COLO829 (cell line): ENCODE measurements at places on chromosomes 5 and 9.
A peak's percentile ranks its signal among the peaks of the same experiment; 100 is the strongest.

GRCh38 chr5:73019766-73020165 is 63.9 kb downstream of the FCHO2 start:
- no peak for DNase-seq

- no peak for DNase-seq
These were observed 183.9 kb downstream of the C9orf50 start for GRCh38 chr9:129436751-129437625.

DNA sequence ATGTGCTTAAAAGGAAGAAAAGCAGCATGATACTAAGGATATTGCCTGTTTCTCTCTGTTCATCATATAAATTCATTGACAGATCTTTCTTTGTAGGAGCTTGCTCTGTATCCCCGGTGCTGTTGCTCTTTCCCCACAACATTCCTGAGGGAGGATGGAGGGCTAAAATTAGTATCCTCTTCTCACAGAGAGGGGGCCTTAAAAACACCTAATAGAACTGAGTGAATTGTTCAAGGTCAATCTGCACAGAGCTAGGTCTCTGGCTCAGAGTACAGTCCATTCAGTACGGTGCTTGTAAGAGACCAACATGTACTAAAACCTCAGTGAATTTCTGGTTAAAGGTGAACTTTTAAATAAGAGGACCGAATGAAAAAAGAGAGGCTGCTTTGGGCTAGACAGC is 88.7 kb downstream of the PALM2AKAP2 start:
- no peak for DNase-seq

- DNase-seq: no peak
These were observed 24.7 kb downstream of the PHF2 start for GRCh38 chr9:93601063-93601462.

DNA sequence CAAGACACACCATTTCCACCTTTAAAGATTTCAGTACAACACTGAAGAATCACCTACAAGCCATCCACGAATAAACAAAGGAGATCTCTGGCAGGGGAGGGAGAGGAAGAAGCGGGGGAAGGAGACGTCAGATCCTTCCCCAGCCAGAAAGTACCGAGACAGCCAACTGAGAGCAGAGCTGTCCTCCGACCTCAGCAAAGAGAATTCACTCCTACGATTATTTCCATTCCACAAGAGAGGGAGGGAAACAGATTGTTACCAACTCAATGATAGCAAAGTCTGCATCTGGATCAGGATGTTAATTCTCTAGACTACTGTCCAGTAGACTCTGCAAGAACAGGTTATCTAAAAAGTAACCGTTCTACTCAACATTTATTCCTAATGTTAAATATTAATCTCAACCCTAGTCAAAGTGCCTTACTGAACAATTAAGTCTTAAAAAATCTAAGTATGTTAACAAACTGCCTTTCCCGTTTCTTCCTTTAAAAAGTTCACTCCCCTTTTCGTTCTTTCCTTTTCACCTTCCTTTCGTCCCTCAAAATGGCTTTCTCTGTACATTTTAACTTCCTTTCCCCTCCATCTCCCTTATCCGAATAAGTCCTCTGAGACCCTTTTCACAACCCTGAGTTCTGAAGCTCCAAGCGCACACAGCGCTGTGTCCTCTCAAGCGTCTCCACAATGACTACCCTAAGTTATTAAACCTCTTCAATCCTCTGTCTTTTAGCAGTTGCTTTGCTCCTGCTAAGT is 1.4 kb downstream of the CHD1 start:
- DNase-seq: no peak

- DNase-seq: peak; percentile 51
These were observed 238.7 kb downstream of the EFNA5 start for GRCh38 chr5:107431998-107432397.

DNA sequence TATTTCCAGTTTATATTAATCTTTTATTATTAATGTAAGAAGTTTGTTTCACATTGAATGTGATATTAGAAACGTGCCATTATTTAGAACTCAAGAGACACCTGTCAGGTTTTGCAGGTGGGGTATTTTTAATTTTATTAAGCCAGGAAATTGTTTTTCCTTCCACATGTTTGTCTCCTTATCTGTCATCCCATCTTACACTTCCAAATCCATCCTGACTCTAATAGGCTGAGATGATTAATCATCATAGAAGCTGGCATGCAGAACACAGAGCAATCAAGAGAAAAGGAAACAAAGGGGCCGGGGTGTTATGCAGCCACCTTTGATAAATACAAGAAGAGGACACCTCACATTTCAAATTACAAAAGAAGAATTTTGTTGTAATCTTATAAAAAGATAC is 506.5 kb downstream of the ISL1 start:
- DNase-seq: no peak

- no peak for DNase-seq
These were observed 507.4 kb upstream of the SMC2 start for GRCh38 chr9:103586721-103587120.

GRCh38 chr9:93316726-93317494 is 133.0 kb downstream of the WNK2 start:
- DNase-seq: no peak

DNA sequence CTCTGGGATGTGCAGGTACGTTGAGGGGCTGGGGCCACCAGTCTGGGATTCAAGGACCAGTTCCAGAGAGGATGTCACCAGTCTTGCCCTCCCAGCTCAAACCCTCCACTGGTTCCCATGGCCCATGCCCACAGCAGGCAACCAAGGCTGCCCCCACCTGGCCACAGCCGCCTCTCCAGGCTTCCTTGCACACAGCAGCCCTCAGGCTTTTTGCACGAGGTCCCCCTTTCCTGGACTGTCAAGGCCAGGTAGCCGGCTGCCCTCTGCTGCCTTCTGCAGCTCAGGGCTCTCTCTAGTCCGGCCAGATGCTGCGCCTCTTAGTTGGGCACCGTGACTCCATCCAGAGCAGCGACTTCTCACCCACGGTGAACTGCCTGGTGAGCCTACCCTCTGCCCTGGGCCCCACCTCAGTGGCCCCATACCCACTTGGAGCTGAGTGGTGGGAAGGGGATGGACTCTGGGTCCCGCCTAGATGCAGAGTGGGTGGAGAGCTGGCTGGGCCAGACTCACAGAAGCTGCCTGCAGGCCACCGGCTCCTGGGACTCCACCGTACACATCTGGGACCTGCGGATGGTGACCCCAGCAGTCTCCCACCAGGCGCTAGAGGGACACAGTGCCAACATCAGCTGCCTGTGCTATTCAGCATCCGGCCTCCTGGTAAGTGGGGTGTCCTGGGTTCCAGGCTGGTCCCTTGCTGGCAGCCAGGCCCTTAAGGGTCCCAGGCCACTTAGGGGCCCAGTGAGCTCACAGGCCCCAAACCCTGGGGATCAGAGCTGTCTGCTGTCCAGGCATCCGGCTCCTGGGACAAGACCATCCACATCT is 2.9 kb downstream of the WDR38 start:
- no peak for DNase-seq

GRCh38 chr5:95114305-95114704 is 170.6 kb downstream of the MCTP1 start:
- no peak for DNase-seq

- DNase-seq: no peak
These were observed 47.3 kb upstream of the COL5A1 start for GRCh38 chr9:134594078-134594941.

DNA sequence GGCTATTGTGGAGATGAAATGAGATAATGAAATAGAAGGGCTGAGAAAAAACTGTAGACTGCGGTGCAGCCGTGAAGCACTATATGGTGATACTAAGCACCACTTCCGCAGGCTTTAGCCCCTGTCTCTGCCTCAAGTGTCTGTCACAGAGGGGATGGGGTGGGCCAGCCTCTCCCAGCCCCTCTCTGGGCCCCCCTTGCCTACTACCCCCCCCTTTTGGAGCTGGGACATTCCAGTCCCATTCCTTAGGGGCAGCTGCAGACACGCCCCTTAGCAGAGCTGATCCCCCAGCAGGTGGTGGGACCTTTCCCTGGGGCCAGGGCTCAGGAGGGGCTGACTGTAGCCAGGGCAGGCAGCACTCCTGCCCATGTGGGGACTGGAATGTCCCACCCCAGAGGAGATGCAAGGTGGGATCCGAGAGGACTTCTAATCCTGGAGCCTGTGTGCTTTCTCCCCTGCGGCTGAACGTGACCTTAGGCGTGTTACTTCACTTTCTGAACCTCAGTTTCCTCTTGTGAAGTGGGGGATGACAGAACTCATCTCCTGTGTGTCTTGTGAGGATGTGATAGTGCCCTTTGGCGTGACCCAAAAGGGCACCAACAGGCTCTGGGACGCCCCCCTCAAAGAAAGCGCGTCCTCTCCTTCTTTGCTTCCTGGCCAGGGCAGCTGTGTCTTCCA is 1.9 kb downstream of the N4BP3 start:
- DNase-seq: no peak

DNA sequence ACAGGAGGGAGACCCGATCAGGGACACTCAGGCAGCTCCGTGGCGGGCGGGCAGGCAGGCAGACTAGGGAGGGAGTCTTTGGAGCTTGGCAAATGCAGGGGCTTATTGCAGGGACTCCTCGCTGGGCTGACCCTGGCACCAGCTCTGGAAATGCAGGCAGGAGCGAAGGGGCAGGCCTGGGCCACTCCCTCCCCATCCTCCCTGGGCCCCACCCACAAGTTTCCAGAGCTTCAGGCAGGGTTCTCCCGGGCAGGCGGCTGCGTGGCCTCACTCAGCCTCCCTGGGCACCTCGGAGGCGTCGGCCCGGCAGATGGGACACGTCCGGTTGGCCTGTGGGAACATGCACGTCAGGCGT is 8.5 kb downstream of the RNF44 start:
- no peak for DNase-seq

- DNase-seq: no peak
These were observed 18.3 kb downstream of the UGCG start for GRCh38 chr9:111914749-111915424.

DNA sequence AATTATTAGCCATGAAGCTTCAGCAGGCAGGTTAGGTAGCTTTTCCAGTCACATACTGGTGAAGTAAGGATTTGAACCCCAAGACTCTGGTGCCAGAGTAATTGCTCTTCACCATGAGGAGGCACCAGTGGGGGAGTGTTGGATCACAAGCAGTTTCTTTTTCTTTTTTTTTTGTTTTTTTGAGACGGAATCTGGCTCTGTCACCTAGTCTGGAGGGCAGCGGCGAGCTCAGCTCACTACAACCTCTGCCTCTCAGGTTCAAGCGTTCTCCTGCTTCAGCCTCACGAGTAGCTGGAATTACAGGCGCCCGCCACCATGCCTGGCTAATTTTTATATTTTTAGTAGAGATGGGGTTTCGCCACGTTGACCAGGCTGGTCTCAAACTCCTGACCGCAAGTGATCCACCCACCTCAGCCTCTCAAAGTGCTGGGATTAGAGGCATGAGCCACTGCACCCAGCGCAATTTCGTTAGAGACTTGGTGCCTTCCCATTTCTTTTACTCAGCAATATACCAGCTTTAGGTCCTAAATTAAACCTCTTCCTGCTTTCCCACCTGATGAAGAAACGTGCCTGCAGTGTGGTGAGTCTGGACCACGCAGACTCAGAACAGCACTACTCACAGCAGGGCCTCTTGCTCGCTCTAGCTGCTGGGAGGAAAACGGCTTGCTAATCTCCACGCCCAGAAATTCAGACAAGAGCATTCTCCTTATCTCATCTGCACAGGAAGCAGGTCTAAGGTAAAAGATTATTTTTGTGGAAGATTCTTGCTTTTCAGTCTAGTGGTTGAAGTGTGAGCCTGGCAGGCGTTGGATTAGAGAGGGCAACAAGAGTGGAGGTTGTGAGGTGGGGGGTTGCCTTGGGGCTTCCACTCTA is at the start of gene S100Z:
Gene S100Z (plus strand): TSS at position 596 of the 873 bp plus-strand sequence. CDS start 25,346 bp downstream, outside the sequence.
- no peak for DNase-seq

DNA sequence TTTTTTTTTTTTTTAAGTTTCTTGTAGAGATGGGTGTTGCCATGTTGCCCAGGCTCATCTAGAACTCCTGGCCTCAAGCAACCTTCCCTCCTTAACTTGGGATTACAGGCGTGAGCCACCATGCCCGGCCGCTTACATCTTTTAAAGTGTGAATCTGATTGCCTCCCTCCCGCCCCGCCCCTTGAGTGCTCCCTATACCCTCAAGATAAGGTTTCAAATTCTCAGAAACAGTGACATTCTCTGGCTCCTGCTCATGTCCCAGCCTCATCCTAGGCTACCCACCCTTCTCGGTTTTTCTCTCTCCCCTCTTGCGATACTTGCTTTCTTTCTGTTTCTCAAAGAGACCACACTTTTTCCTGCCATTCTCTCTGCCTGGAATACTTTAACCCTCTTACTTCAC is 12.4 kb downstream of the MORN5 start:
- no peak for DNase-seq

DNA sequence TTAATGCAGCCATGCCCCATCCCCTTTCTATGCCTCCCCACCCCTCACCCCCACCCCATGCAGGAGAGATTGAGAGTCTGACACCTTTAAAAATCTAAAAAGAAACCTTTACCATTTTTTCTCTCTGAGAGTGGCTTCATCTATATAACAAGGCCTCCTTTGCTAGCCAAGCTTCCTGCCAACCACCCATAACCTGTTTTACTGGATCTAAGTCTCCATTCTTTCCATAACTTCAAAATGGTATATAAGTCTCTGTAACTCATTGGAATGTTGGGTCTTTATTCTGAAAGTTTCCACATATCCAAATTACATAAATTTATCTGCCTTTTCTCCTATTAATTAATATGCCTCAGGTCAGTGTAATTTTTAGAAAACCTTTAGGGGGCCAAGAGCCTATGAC is 1174.0 kb downstream of the MAT2B start:
- DNase-seq: no peak

DNA sequence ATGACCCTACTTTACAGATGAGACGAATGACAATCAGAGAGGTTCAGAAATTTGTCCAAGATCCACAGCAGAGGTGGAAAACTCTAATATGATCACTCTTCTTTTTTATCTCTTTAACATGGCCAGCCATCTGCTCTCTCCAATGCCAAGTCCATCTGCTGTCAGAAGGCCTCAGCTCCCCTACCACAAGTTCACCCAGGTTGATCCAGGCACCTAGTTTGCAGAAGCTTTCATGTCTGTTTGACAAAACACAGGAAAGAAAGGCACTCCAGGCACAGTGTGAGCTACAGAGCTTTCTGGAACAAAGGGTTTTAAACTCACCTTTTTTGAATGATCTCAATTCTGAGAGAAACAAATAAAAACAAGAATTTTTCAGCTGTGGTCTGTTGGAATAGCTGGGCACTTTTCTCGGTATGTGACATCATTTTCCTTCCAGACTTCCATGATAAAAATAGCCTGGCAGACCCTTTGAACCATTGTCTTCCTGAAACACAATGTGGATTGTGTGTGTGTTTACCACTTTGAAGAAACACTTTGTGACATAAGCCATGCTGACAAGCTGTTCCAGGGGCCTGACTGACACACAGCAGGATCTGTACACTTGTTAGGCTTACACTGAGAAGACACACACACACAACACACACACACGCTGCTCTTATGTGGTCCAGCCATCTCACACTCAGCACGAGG is 214.3 kb downstream of the AGTPBP1 start:
- no peak for DNase-seq
